Right renal pelvis (tissue), 4 donors: ENCODE measurements at places on chromosomes 4 and X. TPM values are rescaled to one million over a fixed set of nuclear protein-coding genes. Genes with fewer than 3 reads are reported as not detected.

- DNase-seq = no peak
Measured at GRCh38 chr4:44756559-44756958, 30.2 kb upstream of the GNPDA2 start.

DNA sequence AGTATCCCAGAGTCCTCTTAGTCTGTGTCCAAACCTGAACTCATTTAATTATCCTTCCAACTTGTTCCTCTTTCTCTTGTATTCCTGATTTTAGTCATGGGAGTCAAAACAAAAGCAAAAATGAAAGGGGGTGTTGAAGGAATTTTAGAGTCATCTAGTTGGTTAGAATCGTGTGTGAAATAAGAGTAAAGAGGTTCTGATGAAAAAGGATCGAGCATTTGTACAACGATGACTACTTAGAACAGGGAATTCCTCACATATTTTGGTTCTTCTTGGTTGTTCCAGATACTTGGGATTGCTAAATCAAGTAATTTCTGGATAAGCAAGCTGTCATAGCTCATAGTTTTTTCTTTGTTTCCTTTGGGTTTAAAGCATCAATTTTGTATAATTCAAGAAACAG, 194.4 kb downstream of the BCOR start:
- DNase-seq = no peak

- no peak for DNase-seq
Measured at GRCh38 chrX:119121341-119121740, 6.3 kb downstream of the KIAA1210 start.

Gene ZNF711
- 88.8 TPM for polyA plus RNA-seq

Gene ADGRG4
- not detected for polyA plus RNA-seq

DNA sequence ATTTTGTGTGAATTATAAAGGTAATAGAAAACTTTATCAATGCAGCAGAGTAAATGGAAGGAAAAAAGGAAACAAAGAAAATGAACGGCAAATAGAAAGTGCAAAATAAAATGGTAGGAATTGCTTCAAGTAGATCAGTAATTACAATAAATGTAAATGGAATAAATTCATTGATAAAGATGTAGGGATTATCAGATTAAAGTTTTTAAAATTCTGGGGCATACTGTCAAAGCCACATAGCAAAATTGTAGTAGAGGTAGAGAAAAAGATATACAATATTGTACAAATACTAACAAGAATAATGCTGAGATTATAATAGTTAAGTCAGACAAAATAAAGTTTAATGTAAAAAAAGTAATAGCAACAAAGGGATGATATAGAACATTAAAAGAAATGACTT, 94.7 kb downstream of the SMIM20 start:
- no peak for DNase-seq

GRCh38 chr4:6641164-6641970, 882 bp downstream of the MRFAP1 start:
- peak; percentile 39 for DNase-seq

- no peak for DNase-seq
Measured at GRCh38 chr4:75343333-75343732, 170.9 kb downstream of the RCHY1 start.

DNA sequence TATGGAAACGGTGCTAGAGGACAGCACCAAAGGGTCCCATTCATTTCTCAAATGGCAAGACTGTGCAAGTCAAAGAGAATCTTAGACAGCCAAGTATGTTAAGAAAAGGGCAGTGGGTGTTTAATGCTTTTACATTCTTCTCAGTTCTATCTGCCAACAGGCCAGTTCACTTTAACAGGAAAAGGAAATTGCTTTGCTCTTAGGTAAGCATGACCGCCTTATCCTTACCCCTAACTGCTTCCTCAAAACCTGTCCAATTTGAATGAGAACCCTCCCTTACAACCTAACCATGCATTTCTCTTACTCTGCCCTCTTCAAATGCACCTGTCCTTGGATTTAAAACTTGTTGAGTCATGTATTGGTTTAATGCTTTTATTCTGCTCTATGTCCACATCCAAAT, 44.5 kb upstream of the BLTP1 start:
- DNase-seq = no peak

GRCh38 chr4:153591441-153591840, 92.6 kb upstream of the TLR2 start:
- DNase-seq = no peak

DNA sequence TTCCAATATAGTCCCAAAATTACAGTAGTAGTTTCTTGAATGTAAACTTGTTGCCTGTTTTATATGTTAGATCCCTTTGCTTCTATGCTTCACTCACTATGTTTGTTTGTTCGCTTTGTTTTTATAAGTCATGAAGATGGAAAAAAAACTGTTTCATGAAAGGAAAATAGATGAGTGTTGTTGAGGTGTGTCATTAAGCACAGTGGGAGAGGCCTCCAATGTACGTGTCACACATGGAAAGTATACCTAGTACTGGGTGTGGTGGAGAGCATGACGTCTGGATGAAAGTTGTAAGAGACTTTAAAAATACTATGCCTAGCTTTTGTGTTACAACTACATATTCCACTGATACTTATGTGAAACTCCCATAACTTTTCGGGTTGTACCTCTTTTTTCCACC, 28.4 kb downstream of the PLS3 start:
- no peak for DNase-seq

- no peak for DNase-seq
Measured at GRCh38 chr4:159592898-159593556, 490.1 kb downstream of the RAPGEF2 start.

- DNase-seq = no peak
Measured at GRCh38 chr4:119564106-119564505, 64.5 kb downstream of the PDE5A start.

Gene NEUROG2
- not detected for polyA plus RNA-seq

DNA sequence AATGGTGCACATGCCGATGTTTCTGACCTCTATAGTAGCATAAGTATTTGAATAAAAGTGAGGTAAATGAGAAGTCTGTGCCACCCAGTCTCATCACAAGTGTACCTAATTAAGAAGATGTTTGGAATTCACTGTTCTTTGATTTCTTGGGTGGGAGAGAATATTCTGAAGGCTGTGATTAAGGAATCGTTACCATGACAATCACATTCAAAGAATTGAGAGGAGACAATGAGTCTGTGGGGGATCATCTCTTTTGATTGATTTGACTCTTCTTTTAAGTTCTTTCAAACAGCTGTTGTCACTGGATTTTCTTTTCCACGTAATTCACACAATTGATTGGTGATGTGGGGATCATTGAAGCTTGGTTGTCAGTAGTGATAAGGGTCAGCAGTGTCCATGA, 18.1 kb downstream of the FHL1 start:
- no peak for DNase-seq

Gene USP11
- 142 TPM for polyA plus RNA-seq

- no peak for DNase-seq
Measured at GRCh38 chr4:125781651-125782050, 466.9 kb downstream of the FAT4 start.

- DNase-seq = no peak
Measured at GRCh38 chr4:5143940-5144339, 92.7 kb downstream of the STK32B start.

Gene KIAA1210
- 2.2 TPM for polyA plus RNA-seq
